ENCODE measurements at places on chromosomes 2 and 18. TPM values are rescaled to one million over a fixed set of nuclear protein-coding genes. Genes with fewer than 3 reads are reported as not detected.
A peak's percentile ranks its signal among the peaks of the same experiment; 100 is the strongest.

DNA sequence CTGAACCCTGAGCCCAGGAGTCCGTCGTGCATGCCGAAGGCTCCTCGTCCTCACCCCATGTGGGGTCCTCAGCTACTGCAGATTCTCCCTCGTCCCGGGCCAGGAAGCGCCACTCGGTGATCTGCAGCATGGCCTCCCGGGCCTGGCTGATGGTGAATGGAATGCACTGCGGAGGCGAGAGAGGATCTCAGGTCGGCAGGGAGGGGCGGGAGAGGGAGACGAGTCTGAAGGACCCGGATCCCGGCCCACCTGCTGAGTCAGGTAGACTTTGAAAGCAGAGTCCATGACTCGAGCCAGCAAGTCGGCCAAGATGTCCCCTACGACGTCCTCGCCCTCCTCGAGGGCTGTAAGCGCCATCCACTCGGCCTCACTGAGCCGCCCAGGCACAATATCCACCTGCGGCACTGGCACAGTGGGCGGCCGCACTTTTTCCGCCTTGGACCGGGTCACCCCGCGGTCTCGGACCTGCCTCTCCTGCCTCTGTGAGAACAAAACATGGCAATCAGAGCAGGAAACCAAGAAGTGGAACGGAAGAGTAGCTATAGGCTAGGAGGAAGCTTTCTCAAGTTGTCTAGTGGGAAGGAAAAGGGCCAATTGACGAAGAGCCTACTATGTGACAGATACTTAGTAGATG is 5.5 kb downstream of the C2orf81 start:
- H3K4me3 ChIP-seq, result peak overlapping the region; percentile 71
- H3K36me3 ChIP-seq, result no peaks in the 10 kb centered on the region
- H3K27ac ChIP-seq, result peak overlapping the region; percentile 31
- H3K27me3 ChIP-seq, result peaks cover 2% of the 10 kb centered on the region

CCDC68 gene
- total RNA-seq, result not detected

GRCh38 chr2:197805715-197806633 is 1.6 kb downstream of the PLCL1 start:
- H3K36me3 ChIP-seq, result no peaks in the 10 kb centered on the region
- H3K4me1 ChIP-seq, result peaks cover 16% of the 10 kb centered on the region
- DNase-seq, result no peak
- peak overlapping the region; percentile 80 for H3K4me3 ChIP-seq
- H3K27me3 ChIP-seq, result peaks cover 20% of the 10 kb centered on the region
- H3K27ac ChIP-seq, result no peak overlapping the region

KCNIP3 gene
- not detected for total RNA-seq

CD8B2 gene
- 8.6 TPM for total RNA-seq
